H1 (cell line): ENCODE measurements at places on chromosomes 5 and 9. TPM values are rescaled to one million over a fixed set of nuclear protein-coding genes. Genes with fewer than 3 reads are reported as not detected.

Gene LMNB1
- 225 and 229 TPM in 2 replicates for total RNA-seq

Gene GPR151
- not detected in 2 replicates for total RNA-seq

Gene RALGDS
- 11.2 and 14.5 TPM in 2 replicates for total RNA-seq

Gene SLCO6A1
- 0.54 and 0.56 TPM in 2 replicates for total RNA-seq

Gene F12
- 5.4 and 6.5 TPM in 2 replicates for total RNA-seq

Gene SMIM23
- total RNA-seq, result not detected in 2 replicates

Gene PAEP
- not detected in 2 replicates for total RNA-seq

Gene SOX30
- total RNA-seq, result not detected in 2 replicates

Gene GAPT
- total RNA-seq, result not detected in 2 replicates

Gene TRAF1
- total RNA-seq, result 1.5 and 1.6 TPM in 2 replicates

Gene MELK
- 53.1 and 53.6 TPM in 2 replicates for total RNA-seq

Gene MYMK
- total RNA-seq, result not detected in 2 replicates

Gene CCDC183
- 0.78 and 1.6 TPM in 2 replicates for total RNA-seq

Gene SLC35A4
- 78.6 and 81.9 TPM in 2 replicates for total RNA-seq

DNA sequence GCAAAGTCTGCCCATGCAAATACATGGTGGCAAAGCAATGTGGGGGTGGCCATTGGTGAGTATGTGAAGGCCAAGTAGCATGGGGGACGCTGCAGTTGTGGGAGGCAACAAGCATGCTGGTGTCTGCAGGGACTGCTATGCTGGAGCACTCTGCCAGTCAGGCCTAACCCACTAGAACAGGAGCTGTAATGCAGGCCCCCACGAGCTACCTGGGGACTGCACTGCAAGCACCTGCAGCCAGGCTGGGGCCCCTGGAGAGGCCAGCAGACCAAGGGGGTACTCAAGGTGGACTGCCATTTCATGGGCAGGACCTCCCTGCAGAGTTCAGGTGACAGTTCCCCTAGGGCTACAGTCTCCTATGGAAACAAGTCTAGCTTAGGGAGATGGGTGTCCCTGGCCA lies 183.8 kb upstream of the PDE4D start:
- no peak for DNase-seq

DNA sequence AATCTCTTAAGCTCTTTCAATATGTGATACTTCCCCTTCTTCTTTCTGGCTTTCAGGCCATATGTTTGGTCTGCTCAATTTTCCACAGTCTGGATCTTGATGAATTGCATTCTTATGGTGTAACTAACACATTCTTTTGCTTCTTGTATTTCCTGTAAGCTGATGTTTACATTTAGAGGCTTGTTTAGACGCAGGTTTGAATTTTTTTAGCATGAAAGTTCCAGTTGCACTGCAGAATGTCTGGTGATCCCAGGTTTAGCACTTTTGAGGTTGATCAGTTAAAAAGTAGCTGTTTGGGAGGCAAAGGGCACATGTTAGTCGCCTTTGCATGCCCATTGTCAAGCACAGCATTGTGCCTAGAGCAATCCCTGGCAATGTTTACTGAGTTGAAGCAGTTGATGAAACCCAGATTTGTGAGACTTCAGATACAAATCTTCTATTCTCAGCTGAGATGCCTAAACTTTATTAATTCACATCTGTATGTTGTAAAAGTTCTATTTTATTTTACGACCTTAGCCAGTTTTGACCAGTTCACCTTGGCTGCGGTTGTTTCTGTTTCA lies 59.6 kb upstream of the SPATA31C2 start:
- no peak for DNase-seq

DNA sequence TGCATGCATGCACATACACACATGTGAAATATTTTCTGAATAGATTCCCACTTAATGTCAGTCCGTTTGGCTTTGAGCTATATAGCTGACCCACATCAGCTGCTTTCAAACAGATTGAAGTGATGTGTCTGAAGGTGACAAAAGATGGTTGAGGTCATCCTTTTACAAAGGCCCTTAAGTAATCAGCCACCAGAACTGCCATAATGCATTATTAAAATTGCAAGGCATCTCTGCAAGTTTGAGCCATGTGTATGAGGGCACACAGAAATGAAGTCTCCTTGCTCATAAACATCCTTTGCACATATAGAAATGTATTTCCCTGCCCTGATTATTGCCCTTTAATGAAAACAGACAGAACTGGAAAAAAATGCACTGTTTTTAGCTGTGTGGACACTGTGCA lies 1043.0 kb upstream of the C9orf72 start:
- no peak for DNase-seq

- peak; percentile 82 for DNase-seq
Measured at GRCh38 chr9:83538172-83538889, at the start of gene FRMD3. FRMD3 (minus strand) TSS chr9:83538401; CDS start chr9:83538231, 170 bp downstream.

DNA sequence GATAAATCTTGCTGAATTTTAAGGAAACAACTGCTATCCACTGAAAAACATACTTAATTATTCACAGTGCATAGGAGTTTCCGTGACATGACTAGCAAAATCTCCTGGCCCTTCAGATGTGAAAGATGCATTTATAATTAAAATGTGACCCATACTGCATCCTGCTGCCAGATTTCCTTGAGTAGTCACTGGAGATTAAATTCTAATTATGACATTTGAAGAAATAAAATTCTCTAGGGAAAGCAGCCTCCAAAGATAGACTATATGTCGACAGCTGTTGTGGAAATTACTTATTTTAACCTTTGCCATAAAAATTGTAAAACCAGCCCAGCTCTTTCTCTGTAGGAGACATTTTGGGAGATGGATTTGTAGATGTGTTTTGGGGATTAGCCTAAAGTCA lies 193.6 kb upstream of the SMC2 start:
- DNase-seq, result no peak

DNA sequence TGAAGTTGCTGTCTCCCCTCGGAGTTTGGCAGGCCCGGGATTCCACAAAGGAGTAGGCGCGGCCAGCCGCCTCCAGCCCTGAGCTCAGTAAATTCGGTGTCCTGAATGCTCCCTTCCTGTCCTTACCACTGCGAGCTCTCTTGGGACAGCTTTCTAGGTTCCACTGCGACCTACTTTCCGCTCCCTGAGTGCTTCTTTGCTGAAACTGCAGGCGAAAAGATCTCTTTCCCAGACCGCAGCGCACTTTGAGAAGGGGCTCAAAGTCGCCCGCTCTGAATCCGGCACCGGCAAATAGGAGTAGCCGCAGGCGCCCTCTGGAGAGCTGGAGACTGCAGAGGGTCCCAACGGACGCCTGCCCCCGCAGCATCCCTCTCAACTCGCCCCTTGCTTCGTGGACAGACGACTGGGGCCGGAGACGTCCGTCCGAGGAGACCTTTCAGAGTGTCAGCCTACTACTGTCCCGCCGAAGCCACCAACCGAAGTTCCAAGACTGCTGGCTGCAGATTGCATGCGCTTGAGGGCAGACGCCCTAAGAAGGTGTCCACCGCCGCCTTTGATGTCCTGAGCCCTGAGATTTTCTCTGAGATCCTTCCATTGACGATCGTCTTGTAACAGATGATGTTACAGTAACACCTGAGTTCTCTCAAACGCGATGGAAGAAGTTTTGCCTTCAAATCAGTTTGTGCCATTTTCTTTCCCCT lies 96.0 kb downstream of the ANXA2R start:
- peak; percentile 72 for DNase-seq

GRCh38 chr5:1471240-1471853 lies 26.1 kb upstream of the SLC6A3 start:
- no peak for DNase-seq

DNA sequence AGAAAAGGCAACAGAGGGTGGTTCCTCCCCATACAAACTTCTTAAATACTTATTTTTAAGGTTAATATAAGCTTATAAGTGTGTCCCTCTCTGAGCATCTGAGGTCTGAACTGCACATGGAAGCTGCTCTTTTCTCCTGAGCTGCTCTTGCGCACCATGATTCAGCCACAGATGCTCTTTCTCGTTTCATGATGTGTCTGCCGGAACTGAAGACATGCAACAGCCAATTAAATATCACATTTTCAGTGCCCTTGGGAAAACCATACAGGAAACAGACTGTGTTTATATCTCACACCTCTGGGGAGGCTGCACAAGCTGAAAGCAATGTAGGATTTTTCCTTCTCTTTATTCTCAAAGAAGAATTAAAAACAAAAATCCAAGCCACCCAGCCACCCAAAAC lies 96.8 kb upstream of the NREP start:
- DNase-seq, result no peak

GRCh38 chr5:132800545-132800944 lies 12.6 kb upstream of the SOWAHA start:
- DNase-seq, result no peak

- no peak for DNase-seq
Measured at GRCh38 chr5:92163906-92164305, 780.8 kb upstream of the ARRDC3 start.

GRCh38 chr5:134851307-134851923 lies 5.6 kb downstream of the C5orf24 start:
- no peak for DNase-seq

GRCh38 chr9:135216236-135216635 lies 128.8 kb downstream of the OLFM1 start:
- DNase-seq, result no peak

- DNase-seq, result no peak
Measured at GRCh38 chr5:130032807-130033206, 128.5 kb downstream of the CHSY3 start.

- no peak for DNase-seq
Measured at GRCh38 chr5:71924325-71924724, 182.9 kb upstream of the MAP1B start.

GRCh38 chr5:115599502-115599901 lies 2.8 kb downstream of the TICAM2 start:
- DNase-seq, result no peak

DNA sequence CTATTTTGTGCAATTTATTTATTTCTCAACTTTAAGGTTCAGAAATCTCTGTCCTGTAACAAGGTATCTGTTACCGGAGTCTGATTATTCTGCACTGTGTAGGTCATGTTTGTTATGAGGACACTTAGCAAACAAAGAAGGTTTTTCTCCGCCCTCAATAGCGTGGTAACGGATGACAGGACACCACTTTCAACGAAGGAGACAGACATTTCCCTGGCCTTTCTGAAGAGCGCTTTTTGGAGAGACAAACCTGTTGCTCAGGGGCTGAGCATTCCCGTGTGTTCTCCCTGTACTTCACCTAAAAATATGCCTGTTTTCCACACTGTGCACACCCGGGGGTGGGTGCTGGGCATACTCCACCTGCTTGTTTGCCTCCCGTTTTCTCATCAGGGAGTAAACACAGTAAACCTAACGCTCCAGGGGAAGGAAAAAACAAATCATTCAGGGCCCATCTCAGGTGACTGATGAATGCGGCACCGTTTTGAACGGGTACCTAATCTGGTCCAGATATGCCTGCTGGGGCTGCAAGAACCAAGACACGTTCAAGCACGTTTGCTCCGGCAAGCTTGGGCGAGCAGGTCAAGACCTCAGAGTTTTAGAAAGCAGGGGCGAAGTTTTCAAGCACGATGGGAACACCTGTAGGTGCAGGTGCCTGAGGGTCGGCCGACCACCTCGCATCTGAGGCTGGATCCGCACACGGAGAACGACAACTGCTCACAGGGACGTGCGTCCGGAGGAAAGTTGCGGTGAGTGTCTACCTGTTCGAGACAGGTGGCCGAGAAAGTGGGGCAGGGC lies 859 bp downstream of the RETREG1 start:
- no peak for DNase-seq

- DNase-seq, result no peak
Measured at GRCh38 chr5:57434227-57434640, 48.4 kb downstream of the ACTBL2 start.

GRCh38 chr9:132161743-132162184 lies at the start of gene NTNG2:
NTNG2 (plus strand) TSS chr9:132162058; CDS start chr9:132166832, 4,774 bp downstream.
- no peak for DNase-seq

DNA sequence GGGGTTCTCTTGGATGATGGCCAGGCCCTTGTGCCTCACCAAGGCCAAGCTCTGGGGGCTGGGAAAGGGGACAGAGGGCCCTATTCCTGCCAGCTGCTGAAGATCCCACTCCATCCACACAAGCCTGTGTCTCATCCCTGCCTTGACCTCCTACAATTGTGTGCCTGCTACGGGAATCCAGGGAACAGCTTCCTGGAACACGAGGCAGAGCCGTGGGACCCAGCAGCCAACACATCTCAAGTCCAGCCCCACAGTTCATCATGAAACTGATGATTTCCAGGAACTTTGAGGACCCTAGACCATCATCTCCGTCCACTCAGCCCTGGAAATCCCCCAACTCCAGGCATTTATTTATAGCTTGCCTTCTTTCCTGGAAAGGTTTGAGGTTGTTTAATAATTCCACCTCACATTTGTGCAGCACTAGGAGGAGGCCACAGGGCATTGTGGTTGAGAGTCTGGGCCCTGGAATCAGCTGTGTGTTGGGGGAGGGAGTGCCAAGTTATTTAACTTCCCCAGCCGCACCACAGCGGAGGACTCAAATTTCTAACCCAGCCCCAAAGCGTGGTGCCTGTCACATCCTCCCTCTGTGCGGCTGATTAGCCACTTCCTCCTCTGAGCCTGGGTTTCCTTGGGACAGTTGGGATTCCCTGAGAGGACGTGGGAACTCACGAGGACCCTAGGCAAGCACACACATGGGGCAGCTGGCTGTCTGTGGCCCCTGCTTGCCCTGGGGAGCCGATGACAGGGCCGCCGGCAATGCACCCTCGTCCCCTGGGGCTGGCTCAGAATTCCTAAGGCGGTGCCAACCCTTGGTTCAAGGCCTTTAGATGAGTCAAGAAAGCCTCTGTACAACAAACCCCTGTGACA lies 58.2 kb upstream of the GGTA1 start:
- DNase-seq, result no peak

GRCh38 chr5:161036296-161036695 lies 184.3 kb upstream of the ATP10B start:
- no peak for DNase-seq

DNA sequence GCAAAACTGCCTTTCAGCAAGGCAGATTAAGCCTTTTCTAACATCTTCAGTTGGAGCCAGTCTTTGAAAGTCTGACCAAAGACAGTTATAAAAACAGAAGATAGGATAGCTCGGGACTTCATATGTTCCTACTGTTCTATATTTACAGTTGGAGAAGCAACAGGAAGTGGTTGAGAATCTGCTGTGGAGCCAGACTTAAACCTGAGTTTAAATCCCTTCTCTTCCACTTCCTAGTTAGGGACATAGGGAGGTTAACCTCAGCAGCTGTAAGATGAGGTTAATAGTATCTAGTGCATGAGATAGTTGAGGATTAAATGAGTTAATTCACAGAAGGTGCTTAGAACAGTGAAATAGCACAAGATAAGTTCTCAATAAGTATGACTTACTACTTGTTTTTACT lies 84.5 kb upstream of the FREM1 start:
- no peak for DNase-seq

DNA sequence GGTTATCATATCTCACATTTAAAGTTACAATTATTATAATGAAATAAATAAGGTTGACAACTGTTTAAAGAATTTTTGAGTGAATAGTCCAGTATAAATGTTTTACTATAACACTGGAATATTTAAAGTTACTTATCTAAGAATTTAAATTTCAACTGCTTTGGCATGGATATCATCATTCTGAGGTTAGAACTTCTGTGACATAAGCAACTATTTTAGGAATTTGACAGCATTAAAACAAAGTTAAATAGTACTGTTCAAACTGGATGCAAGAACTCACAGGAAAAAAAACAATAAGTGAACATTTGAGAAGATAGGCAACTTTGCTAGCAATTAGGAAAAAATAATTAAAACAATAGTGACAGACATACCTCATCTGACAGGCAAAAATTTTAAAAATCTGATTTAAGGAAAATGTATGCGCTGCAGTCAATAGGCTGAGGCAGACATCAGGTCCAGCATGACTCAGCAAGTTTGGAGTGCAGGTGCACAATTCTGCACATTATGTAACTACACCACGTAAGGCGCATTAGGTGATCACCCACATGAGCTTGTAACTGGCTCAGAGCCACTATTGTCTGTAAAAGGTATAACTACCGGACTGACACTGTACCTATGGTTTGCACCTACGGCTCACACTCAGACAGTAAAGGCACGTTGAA lies 180.6 kb downstream of the PDE4D start:
- DNase-seq, result no peak

GRCh38 chr9:109520475-109521132 lies 22.5 kb upstream of the PTPN3 start:
- peak; percentile 43 for DNase-seq
